AG04450 (cell line): ENCODE measurements at places on chromosomes 3 and 15.

GRCh38 chr3:178741020-178741419 is 204.8 kb downstream of the KCNMB2 start:
- no peak for DNase-seq

GRCh38 chr3:173138026-173138425 is 3.0 kb downstream of the SPATA16 start:
- no peak for DNase-seq

GRCh38 chr15:65418596-65418995 is 4.2 kb downstream of the IGDCC4 start:
- no peak for DNase-seq

- no peak for DNase-seq
These were observed 763.8 kb downstream of the ROBO1 start for GRCh38 chr3:79003994-79004393.

DNA sequence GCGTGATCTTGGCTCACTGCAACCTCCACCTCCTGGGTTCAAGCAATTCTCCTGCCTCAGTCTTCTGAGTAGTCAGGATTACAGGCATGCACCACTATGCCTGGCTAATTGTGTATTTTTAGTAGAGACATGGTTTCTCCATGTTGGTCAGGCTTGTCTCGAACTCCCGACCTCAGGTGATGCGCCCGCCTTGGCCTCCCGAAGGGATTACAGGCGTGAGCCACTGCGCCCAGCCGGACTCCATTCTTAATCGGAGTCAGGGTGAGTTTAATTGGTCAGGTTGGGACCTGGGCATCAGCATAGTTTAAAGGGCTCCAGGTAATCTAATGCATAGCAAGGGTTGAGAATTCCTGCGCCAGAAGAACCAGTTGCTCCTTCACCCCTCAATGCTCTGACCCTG is 29.2 kb downstream of the MAGEF1 start:
- DNase-seq = no peak

- DNase-seq = no peak
These were observed 34.1 kb downstream of the CCDC191 start for GRCh38 chr3:114022145-114022802.
